ENCODE measurements at places on chromosomes 12 and 14.

DNA sequence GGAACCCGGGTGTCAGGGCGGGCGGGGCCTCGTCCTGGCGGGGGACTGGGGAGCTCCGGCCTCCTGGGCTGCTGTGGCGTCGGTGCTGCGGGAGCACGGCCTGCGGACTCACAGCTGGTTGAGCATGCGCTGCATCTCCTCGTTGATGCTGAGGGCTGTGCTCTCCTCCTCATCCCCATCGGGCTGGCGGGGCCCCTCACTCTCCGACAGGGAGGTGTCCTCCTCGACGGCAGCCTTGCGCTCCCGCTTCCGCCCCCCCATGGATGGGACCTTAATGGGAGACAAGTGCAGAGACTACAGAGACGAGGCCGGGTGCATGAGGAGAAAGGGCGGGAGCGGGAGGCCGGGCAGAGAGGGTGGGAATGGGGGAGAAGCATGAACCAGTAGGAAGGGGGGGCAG lies 7.3 kb downstream of the IFFO1 start:
- no peak for DNase-seq

DNA sequence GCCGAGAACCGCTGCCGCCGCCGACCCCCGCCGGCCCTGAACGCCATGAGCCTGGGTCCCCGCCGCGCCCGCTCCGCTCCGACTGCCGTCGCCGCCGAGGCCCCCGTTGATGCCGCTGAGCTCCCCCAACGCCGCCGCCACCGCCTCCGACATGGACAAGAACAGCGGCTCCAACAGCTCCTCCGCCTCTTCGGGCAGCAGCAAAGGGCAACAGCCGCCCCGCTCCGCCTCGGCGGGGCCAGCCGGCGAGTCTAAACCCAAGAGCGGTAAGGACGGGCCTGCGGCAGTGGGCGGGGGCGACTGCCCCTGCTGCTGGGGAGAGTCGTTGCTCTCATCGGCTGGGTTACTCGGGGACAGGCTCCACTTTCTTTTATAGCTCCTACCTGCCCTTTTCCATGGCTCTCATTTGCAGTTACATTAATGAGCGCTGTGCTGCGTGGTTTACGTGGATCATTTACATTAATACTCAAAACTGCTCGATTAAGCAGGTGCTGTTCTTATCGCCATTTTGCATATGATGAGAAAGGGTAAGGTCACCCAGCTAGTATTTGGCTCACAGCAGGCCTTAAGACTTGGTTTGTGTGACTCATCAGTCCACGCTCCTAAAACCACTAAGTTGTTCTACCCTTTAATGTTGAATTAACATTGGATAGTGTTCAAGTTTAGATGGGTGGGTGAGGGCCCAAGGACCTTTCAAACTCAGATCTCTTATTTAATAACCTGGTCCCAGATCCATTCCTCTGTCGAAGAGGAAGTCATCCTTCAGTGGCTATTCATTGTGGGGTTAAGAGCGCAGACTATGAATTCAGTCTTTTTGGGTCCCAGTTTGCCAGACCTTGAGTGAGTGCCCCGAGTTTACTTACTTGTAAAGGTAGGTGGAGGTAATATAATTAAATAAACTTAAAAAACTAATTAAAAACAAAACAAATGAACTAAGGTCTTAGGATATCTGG lies 823 bp downstream of the RNF10 start:
- peak; percentile 49 for DNase-seq

DNA sequence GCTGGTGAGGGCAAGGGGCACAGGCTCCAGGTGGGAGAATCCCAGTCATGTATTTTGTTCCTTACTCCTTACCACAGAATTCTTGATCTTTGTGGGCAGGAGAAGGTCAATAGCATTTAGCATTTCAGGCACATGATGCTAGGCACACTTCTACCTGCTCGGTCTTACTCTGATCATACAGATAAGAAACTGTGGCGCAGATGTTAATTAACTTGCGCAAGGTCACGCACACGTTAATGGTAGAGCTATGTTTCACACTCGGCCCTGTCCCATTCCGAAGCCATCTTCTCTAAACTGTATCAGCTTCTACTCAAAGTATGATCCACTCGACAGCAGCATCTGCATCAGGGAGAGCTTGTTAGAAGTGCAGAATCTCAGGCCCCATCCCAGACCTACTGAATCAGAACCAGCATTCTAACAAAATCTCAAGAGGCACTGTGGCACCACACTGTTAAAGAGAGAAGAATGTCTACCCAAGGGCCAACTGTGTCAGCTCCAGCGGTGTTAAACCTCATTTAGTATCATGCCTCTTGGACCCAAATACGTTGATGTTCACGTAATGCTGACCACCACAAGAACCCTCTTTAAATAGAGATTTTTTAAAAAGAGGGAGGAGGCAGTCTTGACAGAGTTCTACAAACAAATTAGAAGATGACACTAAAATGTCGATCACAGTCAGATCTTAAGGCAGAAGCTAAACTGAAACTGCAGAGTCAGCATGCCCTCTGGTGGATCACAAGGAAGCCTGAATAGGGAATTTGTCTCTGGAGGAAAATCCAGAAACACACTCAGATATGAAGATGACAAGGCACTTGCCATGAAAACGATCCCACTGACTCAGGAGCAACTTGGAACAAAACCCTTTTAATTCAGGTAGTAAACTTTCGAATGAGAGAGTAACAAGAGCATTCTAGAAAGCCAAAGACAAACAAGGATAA lies 7.3 kb downstream of the STXBP6 start:
- peak; percentile 70 for DNase-seq

DNA sequence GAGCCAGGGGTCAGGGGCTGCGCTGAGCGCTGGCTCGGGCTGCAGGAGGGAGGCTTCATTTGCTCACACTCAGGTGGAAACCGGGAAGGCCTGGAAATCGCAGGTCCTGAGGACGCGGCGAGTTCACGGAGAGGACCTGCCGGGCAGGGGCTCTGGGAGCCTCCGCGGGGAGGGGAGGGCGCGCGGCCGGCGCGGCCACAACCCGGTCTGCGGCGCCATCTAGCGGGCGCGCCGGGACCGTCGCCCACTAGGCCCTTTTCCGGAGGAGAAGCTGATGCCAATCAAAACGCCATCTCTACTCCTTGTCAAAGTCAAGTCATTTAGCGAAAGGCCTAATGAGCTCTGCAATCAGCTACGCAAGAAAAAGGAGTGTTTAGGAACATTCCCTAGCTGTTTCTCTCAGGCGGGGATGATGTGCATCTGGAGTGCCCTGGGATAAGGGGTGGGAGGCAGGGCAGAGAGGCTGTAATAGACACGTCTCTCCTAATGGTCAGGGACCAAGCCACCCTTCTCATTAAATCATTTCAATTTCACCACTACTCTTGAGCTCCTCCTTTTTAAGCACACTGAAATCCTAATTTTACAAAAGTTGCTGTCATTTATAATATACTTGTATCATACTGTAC lies 885.8 kb upstream of the TMEM132C start:
- peak; percentile 3 for DNase-seq

- DNase-seq: no peak
These were observed 512 bp downstream of the PDE1B start for GRCh38 chr12:54549774-54550451.

- no peak for DNase-seq
These were observed 2.8 kb downstream of the EDDM3A start for GRCh38 chr14:20748439-20748838.

GRCh38 chr12:92743026-92743425 lies 40.2 kb downstream of the PLEKHG7 start:
- no peak for DNase-seq

GRCh38 chr14:42523666-42524065 lies 917.0 kb downstream of the LRFN5 start:
- no peak for DNase-seq

DNA sequence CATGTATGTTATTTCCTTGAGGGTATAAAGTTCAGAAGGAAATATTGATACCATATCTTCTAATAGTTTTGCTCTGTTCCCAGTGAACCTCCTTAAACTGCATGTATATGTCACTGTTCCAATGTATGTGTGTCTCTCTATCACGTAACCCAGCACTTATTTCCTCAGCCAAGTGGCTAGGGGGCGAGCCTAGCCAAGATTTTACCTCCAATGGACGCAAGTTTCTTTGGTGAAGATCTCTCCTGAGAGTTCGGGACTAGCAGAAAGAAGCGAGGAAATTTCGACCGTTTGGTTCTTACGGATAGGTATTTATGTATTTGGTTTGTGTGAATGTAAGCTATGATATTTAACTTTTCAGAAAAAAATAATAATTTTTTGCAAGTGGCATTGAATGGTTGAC lies 2.5 kb downstream of the SFSWAP start:
- DNase-seq: no peak

GRCh38 chr12:3214526-3215365 lies 137.6 kb downstream of the TSPAN9 start:
- no peak for DNase-seq

- DNase-seq: no peak
These were observed 144.4 kb upstream of the PRICKLE1 start for GRCh38 chr12:42733911-42734310.

DNA sequence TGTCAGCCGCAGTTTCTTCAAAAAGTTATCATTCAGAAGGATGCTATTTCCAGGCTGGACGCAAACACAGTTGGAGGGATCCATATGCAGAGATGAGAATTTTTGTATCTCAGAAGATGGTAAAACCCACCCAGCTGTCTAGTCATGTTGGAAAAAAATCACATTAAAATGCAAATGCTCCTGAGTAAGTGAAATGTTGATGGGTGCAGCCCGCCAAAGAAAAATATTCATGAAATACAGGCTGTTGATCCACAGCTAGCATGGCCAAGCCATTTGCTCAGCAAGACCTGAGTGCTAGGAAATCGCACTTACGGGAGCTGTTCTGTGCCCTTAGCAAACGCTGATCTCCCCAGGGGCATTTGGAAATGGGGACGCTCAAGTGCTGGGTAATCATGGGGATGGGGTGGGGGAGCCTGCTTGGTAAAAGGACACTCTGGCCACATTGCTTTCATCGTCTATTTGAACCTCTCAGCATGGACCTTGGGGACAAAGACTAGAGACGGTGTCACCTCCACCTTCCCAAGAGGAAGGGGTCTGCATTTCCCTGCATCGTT lies 25.7 kb downstream of the TUNAR start:
- DNase-seq: no peak

GRCh38 chr12:123602651-123603195 lies 824 bp downstream of the DDX55 start:
- DNase-seq: no peak

DNA sequence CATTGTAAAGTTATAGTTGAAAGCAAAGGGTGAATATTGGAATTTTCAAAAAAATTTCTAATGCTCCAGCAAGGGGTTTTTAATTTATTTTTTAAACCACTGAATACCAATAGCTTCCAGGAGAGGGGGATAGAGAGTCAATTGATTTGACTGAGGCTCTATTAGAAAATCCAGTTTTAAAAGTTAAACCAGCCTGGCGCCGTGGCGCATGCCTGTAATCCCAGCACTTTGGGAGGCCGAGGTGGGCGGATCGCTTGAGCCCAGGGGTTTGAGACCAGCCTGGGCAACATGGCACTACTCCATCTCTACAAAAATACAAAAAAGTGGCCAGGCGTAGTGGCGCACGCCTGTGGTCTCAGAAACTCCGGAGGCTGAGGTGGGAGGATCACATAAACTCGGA lies 150.1 kb downstream of the SLC38A4 start:
- peak; percentile 61 for DNase-seq

DNA sequence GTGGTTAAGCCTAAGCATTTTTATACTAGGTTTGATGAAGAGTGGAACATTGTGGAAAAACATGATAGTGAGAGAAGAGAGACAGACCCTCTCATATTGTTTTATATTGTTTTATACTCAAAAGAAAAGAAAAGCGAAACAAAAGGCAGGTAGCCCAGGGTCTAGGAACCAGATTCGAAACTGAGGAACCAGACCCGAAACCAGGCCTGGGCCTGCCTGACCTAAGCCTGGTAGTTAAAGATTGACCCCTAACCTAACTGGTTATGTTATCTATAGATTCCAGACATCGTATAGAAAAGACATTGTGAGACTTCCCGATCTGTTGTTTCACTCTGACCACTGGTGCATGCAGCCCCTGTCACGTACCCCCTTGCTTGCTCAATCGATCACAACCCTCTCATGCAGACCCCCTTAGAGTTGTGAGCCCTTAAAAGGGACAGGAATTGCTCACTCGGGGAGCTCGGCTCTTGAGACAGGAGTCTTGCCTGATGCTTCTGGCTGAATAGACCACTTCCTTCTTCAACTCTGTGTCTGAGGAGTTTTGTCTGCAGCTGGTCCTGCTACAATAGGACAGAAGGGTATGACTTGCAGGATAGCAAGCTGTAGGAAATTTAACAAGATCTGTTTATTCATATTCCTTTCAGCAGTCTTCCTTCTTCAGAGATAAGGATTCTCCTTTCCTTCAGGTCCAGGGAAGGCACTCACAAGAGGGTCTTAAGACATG lies 147.1 kb upstream of the PLEKHA5 start:
- no peak for DNase-seq

- peak; percentile 77 for DNase-seq
These were observed 818 bp upstream of the SUOX start for GRCh38 chr12:55996201-55996714.

DNA sequence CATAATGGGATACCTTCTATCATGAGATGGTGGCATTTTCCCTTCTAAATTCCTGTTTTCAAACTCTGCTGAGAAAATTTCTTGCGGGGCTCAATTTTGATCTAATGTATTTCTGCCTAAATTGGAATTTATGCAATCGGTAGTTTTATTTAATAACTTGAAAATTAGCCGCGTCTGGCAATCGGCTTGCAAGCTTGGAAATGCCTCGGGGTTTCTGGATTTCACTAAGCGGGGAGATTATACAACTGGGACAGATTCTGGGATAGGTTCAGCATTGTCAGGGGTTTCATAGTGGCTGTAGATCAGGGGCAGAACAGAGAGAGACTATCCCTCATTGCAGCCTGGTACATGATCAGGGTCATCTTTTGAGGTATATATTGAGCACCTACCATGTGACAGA lies 8.6 kb downstream of the CCDC60 start:
- no peak for DNase-seq

DNA sequence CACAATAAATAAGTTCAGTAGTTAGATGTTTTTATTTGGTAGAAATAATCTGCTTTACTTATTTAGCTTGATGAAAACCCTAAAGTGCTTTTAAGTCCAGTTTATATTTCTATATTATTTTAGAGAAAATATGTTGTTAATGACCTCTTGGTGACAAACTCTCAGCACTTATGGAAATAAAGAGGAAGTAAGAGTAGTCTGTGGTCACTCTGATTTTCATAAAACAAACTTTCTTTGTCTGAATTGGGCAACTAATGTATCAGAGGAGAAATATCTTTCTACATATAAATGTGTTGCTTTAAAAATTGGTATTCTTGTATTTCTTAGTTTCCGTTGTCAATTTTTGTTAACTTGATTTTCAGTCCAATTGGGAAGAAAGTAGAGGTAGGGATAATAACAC lies 878.9 kb upstream of the SEL1L start:
- no peak for DNase-seq

DNA sequence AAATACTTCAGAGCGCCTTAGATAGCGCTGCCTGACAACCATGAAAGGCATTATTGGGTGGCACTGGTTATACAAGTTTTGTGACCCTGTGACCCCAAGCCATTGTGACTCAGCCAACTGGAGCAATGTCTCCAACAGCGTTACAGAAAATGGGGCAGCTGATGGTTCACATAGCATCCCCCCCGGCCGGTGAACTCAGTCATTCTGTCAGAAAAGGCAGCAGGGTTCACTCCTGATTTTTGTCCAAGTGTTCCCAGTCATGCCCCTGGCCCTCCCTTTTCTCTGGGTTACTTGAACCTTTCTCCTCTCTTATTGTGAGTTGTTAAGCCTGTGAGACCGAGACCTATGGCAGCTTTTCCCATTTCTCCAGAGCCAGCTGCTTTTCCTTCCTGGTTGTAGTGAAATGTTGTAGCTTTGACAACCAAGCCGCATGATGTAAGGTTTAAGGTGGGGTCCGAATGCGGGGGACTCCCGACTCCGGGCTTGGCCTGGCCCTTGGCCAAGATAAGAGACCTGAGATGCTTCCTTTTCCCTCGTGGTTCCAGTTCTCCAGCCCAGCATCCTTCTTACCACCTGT lies 22.0 kb downstream of the CD9 start:
- DNase-seq: no peak

- no peak for DNase-seq
These were observed 68.8 kb downstream of the SLCO1A2 start for GRCh38 chr12:21265932-21266331.
